Activated CD8-positive, alpha-beta memory T cell treated with anti-CD3 and anti-CD28 coated beads for 4 hours (primary cell): ENCODE measurements at places on chromosomes 11 and 22.

- DNase-seq: no peak
These were observed 415.3 kb upstream of the CADM1 start for GRCh38 chr11:115919341-115920091.

DNA sequence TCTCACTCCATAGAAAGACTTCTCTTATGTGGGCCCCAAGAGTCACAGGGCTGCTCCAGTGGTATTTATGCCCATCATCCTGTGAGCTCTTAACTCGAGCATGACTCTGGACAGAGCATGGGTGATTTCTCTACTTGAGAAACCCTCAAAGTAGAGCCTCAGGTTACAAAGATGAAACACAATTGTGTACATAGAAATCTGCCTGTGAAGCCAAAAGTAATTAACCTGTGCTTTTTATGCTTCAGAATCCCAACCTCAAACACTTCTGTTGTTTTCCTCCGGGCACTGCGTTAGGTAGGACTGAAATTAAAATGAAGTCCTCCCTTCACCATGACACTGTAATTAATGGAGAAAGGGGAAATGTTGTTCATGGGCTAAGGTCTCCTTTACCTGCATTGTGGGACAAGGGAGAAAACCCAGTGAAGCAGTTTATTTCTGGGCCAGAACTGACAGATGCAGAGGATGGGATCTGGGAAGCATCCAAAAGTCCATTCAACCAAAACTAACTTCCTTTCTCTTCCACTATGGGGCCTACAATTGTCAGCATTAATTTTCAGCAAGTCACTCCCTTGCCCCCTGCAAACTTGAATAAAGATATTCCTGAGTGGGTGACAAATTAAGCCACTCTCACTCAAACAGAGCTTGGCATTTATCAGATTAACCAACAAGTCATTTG is 24.1 kb upstream of the POU2AF1 start:
- no peak for DNase-seq

DNA sequence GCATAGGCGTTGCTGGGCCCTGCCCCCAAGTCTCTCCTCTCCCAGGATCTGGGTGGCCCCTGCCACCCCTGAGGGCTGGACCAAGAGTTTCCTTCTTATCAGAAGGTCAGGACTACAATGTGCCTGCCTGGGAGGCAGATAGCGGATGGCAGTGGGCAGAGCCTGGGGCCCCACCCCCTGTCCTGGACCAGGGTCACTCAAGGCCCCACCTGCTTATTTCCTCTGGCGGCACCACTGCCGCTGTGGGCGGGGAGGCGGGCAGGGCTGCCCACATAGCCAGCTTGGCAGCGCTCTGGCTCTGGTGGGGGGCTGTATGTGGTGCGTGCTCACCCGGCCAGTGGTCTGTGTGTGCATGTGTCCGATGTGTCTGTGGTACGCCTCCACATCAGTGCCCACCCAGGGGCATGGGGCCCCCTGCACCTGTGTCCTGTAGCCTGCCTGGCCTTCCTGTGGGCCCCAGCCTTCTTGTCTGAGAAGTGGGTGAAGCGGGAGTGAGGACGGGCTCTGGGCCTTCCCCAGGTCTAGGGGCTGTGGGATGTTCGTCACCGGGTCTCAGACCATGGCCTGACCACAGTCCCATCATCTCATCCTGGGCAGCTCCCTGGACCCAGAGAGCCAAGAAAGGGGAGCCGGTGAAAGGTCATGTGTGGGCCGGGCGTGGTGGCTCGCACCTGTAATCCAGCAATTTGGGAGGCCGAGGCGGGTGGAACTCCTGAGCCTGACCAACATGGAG is 3.0 kb downstream of the GAS2L1 start:
- no peak for DNase-seq

DNA sequence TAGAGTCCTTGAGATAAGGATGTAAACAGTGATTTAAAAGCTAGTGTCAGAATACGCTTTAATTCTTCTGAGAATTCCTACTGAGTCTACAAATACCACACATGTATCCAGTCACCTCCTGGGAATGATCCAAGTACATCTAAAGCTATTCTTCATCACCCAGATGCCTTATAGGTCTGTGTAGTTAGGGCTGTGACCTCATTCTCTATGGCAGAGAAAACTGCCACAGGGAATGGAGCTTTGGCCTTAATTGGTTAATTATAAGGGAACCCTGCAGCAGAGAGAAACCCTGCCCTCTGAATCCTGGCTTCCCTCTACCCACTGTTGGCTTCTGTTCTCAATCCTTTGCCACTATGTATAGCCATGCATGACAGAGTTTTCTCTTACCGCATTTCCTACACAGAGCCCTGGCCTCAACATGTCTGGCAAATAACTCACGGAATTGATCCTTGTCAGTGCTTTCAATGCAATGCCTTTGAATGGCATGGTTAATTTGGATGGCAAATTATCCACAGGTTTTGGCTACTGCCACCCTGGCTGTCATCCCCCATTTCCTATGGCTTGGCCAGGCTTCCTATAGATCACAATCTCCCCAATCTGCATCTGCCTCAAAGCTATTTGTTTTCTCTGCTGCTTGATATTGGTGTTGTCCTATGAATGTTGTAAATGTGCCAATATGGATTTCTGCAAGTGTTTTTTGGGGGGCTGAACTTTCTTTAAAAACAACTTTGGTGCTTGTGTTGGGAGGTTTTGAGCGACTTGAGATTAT is 2.9 kb downstream of the DIXDC1 start:
- no peak for DNase-seq

- no peak for DNase-seq
These were observed 581 bp upstream of the AP5B1 start for GRCh38 chr11:65781152-65781961.

DNA sequence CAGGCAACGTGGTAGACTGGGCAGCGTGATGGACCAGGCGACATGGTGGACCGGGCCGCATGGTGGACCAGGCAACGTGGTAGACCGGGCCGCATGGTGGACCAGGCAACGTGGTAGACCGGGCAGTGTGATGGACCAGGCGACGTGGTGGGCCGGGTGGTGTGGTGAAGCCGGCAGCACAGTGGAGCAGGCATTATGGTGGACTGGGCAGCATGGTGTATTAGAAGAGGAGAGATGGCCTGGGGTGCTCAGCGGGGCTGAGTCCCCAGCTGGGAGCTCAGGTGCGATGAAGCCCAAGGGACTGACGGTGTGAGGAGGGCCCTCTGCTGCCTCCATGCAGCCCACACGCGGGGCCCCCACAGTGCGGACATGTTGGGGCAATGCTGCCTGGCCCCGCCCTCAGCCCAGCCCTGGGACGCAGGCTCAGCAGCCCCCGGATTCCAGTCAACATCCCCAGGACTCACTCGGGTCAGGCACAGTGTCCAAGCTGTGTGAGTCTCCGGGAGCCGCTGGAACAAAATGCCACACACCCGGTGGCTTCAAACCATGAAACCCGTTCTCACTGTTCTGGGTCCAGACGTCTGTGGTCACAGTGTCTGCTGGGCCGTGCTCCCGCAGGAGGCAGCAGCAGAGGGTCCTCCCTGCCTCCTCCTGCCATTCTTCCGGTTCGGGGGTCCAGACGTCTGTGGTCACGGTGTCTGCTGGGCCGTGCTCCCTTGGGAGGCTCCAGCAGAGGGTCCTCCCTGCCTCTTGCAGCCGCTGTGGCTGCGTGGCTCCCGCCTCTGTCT is 1084.9 kb downstream of the BRD1 start:
- no peak for DNase-seq

DNA sequence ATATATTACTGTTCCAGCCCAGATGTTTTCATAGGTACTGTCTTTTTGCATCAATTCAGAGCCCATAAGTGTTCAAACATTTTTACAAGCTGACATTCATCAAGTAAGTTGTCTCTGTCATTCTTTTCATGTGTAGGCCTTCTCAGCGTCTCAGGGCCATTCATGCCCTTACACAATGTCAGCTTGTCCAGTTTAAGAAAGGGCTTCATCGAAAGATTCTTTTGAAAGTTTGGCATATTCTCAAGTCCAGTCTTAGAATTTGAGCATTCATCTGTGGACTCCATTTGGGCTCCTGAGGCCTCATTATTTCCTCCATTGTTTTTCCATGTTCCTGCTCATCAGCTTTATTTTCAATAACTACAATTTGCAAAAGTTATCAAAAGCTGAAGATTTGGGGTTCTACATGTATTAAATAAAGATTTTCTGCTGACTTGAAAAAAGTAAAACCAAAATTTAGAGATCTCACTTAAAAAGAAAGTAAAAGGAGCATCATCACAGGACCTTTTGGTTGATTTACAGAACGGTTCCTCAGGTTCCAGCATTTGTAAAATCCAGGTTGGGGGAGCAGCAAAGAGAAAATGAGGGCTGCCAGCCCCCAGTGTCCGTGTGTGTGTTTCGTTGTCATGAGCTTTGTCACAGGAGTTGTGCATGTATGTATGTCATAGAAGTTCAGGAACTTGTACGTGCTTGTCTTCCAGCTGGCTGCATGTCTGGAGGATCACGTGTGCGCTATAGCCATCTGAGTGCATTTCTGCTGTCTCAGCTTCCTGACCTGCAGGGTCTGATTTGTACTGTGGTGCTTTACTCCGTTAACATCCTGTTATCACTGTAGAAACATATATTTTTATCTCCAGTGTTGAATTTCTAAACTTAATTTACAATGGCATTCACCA is 15.6 kb downstream of the MOV10L1 start:
- no peak for DNase-seq

GRCh38 chr11:66957971-66958231 is 282 bp downstream of the PC start:
- DNase-seq: no peak

DNA sequence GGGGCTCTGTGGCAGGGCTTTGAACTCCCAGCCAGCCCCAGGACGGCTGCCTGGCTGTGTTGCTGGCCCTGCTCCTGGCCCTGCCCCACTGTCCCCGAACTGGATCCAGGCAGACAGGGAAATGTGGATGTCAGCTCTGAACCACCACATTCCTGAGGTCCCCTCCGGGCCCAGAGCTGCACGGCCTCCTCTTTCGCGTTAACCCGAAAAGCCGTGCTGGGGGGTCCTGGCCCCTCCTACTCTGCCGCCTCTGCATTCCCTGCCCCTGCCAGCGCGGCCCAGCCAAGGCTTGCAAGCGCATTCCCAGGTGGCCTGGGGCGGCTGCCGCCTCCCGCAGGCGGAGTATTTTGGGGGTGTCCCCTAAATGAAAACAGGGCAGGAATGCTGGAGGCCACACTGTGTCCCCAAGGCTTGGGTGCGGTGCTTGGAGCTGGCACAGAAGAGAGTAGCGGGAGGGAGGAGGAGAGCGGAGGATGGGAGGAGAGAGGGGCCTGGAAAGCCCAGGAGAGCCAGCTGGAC is 5.4 kb downstream of the LINC01488 start:
- no peak for DNase-seq

GRCh38 chr22:45680932-45681700 is 9.5 kb downstream of the ATXN10 start:
- no peak for DNase-seq

- DNase-seq: no peak
These were observed 26.7 kb downstream of the NNMT start for GRCh38 chr11:114322934-114323333.

DNA sequence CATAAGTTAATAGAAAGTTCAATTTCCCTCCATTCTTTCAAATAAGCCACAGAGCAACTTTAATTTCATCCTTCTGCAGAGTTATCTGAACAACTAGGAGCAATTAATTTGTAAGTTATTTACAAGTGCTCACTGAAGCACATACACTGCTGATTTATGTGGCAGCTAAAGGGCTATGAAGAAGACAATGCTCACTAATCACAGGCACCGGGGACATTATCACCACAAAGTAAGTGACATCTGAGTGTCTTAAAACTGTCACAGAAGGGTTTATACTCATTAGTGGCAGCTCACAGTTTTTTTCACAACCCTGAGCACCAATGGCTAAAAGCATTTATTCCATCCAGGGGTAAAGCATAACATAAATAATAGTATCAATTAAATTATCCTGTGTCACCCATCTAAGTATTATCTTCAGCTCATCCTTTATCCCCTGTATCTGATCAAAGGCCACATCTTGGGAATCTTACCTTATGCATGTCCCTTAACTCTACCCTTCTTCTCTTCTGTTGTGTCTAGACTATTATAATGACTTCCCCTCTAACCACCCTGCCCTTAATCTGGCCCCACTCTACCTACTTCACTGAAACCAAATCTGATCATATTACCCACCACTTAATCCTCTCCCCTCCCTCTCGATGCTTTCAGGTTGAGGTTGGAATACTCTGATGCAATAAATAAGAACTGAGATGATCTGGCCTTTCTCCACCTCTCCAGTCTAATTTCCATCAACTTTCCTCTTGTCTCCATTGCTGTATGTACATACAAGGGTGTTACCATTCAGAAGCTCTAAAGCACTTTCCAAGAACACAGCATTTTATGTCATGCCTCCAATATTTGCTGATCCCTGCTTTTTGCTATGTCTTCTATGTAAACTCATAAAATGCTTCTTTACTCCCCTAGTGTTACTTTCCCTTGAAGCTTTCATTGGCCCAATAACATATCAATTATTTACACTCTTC is 252.7 kb downstream of the CASP12 start:
- no peak for DNase-seq

- DNase-seq: no peak
These were observed 87.0 kb downstream of the ATXN10 start for GRCh38 chr22:45758603-45759002.

- DNase-seq: peak; percentile 64
These were observed 398 bp upstream of the ATG16L2 start for GRCh38 chr11:72813740-72814285.

DNA sequence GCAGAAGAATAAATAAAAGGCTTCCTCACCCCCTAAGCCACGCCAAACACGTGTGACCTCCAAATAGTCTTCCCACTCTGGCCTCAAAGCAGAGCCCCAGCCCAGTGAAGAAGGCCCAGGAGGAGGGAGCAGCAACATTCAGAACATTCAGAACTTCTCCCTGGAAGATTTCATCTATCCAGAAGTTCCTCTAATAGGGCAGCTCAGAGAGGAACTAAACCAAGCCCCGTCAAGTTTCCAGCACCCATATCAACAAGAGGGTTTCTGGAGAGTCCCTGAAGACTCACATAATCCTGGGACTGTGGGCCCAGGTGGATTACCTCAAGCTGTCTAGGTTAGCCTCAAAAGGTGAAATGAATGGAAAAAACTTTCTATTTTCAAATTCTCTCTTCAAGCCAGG is 39.4 kb downstream of the PC start:
- DNase-seq: no peak

DNA sequence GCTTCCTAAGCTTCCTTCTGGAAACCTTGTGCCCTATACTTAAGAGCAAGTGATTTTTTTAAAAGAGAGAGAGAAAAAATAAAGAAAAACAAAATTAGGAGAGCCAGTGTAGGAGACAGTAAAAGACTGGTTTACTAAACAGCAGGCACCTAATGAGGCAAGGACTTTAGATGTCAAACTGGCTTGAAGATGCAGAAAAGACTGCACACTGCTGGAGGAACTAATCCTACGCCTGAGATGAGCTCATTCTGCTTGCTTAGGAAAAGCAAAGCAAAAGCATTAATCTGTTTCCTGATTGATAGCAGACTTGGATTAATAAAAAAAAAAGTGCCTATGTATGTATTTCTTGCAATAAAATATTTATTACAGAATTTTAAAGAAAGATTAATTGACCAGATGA is 113.6 kb upstream of the SEZ6L start:
- no peak for DNase-seq
